HFFc6 (cell line): ENCODE measurements at places on chromosomes 2 and 18.

GRCh38 chr2:36371070-36371874 lies 15.7 kb downstream of the CRIM1 start:
- DNase-seq: peak; percentile 34

DNA sequence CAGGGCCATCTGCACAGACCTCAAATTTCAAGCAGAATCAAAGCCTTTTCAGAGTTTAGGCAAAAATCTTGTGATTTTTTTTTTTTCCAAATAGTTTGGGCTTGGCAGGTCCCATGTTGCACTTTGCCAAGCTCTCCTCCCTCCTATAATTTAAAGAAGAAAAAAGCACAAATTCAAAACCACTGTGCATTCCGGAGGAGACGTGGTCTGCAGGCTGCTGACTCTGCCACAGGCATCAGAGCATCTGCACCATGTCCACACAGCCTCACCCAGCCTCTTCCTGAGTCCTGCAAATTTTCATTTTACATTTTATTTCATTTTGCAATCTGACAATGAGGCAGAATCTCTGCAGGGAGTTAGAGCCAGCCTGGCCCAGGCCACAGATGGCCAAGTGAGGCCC lies 15.7 kb upstream of the GPC1 start:
- DNase-seq: no peak

GRCh38 chr2:127646487-127647241 lies 711 bp downstream of the GPR17 start:
- no peak for DNase-seq

DNA sequence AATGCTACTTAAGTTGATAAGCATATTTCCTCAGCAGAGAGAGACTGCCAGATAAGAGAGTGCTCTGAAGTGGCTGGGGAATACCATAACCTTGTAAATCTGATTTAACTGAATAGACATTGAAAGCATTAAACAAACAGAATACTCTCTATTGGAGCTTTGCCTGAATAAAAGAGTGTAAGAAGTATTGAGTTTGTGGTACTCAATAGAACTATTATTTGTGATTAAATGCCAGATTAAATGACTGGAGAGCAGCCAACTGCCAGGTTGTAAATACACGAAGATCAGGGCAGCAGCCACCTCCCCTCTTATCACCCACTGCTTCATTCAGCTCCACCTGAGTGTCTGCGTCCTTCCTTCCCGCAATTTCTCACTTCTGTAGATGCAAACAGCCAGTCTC lies 373.6 kb downstream of the DCDC2C start:
- DNase-seq: no peak

DNA sequence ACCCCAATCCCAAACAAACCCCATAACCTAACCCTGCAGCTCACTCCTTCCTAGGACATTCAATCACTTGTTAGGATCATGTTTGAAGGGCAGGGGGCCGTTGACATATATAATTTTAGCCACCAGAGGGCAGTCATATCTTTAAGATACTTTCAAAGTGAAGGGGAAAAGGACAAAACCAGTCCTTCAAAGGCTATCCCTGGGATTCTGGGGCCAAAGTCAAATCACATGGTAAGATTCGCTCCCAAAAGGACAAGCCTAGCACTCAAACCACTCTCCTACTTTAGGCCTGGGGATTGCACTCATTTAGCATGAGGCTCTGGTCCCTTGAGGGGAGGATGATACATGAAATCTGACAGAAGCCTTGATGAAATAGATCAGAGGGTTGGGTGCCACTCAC lies 44.6 kb downstream of the HAUS1 start:
- DNase-seq: peak; percentile 58

- DNase-seq: no peak
Measured at GRCh38 chr2:99420031-99420430, 69.8 kb downstream of the REV1 start.

- no peak for DNase-seq
Measured at GRCh38 chr2:8620611-8621382, 61.1 kb upstream of the ID2 start.

GRCh38 chr2:109005686-109006204 lies 16.7 kb upstream of the EDAR start:
- no peak for DNase-seq

- no peak for DNase-seq
Measured at GRCh38 chr2:207682557-207682956, 28.9 kb upstream of the CCNYL1 start.

GRCh38 chr18:3262234-3263131 lies 550 bp downstream of the MYL12B start:
- DNase-seq: no peak

DNA sequence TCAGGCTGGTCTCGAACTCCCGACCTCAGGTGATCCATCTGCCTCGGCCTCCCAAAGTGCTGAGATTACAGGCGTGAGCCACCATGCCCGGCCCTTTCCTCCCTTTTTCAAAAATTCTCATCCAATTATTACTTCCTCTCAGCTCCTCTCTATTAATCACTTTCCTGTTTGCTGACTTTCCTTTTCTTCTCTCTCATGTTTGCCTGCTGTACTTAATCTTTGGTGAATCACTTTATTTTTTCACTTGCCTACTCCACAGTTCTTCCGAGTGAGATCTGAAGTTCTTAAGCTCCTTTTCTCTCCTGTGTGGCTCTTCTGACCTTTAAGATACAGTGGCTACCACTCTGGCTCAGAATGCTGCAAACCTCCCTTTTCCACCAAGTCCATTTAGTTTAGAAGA lies 126.3 kb upstream of the SERTAD2 start:
- peak; percentile 32 for DNase-seq

DNA sequence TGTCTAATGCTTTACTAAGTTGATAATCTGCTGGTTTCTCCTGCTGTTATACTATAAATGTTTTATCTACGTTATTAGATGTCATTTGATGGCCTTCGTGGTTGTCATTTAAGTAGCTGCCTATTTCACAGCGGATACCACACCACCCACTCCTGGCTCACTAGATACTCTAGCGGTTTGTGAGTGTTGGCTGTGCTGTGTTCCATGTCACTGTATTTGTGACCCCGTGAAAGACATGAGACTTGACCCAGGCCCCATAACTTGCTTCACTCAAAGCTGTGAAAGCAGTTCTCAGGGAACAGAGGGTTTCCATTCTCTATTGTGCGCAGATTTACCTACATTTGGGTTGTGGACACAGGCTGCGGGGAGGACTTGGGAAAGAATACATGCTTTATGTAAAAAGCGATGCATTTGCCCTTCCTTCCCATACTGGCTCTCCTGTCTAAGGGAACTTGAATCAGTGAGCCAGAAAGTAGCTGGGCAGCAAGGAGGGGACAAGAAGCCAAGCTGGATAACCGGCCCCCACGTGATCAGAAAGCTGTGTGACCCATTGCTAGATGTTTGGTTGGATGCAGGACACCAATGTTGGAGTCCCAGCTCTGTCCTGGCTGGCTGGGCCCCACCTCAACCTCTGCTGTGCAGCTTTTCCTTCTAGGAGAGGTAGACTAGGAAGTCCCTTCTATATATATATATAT lies 52.2 kb downstream of the PLB1 start:
- no peak for DNase-seq

DNA sequence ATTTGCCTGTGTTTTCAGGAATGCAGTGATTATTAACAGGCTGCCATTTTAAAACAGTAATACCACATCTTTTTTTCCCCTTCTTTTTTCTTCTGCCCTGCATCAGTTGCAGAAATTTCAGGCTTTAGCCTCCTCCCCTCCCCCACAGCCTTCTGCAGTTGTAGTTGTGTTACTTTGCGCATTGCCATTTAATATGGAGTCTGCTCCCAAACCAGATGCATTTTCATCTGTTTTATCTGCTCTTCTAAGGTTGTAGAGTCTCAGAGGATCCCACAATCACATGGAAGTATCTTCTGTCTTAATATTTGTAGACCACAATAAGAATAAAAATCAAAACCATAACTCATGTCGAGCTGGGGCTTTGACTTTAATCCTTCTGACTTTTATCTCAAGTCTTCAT lies 3.8 kb downstream of the ASXL3 start:
- no peak for DNase-seq

DNA sequence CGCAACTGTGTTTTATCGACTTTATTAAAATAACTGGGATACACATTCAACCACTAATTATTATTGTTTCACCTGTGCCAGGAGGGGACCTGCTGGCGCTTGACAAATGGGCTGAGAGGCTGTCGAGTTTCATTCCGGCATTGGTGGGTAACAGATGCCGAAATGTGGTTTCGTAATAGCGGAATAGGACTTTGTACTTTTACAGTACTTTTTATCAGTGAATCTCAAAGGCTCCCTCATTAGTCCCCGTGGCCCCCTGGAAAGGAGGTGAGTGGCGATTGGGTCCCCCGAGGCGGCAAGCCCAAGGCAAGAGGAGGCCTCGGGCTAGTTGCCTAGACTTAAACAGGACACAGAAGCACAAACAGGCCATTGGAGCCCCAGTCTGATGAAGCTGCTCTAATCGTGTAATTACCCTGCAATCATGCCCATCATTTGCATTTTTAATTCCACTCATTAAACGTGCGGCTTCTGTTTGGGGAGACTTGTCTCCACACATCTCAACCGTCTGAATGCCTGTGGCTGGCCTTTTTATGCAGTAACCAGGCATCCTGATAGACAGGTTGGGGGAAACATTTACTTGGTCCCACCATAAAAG lies 193.2 kb downstream of the INO80D start:
- DNase-seq: no peak

GRCh38 chr2:107927034-107927534 lies 59.2 kb upstream of the SLC5A7 start:
- DNase-seq: no peak

DNA sequence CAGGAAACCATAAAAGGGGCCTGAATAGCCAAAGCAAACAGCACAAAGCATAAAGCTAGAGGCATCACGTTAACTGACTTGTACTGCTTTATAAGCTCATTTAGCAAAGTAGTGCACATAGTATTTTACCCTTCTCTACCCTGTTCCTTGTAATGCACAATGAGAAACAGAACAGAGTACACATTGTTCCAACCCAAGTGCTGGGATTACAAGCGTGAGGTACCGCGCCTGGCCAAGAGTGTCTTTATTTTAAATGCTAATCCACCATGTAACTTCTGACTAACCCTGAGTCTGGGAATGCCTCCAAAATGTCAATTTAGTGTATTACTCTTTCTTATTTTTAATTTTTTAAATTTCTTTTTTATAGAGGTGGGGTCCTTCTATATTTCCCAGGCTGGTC lies 46.4 kb upstream of the STON1 start:
- DNase-seq: no peak

- DNase-seq: peak; percentile 62
Measured at GRCh38 chr2:111227716-111228141, 107.0 kb downstream of the BCL2L11 start.

- no peak for DNase-seq
Measured at GRCh38 chr2:9113916-9114315, 92.7 kb upstream of the ASAP2 start.

DNA sequence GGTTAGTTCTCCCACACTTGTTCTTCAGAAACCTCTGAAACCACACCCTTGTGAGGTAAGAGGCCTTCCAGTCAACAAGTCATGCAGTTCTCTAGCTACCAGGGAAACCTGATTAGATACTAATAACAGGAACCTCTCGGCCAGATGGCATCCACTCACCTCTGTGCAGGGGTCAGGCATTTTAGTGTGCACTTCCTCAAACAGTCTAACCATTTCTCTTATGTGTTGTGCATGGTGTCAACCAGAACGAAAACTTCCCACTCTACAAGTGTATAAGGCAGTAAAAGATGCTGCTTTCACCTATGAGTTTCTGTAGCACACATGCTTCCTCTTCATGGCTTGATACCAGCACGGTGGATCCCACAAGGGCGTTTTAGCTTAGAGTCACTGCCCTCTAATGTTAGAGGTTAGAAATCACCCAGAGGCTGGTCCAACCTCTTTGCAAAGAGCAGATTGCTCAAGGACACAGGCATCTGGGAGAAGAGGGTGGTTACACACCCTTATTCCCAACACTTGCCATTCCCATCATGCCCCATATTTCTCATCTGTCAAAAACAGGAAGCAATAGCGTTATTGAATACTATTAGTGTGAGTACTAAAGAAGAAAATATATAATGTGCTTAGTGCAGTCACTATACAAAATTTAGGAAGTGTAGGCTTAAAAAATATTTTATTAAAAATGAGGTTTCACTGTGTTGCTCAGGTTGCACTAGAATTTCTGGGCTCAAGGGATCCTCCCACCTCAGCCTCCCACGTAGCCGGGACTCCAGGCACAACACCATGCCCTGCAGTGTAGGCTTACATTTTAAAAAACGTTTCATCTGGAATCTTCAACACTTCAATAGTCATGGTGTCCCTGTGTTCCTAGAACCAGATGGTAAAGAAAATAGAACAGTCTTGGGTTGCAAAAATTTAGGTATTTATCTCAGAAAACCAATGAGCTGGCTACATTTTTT lies 34.5 kb upstream of the RAB31 start:
- peak; percentile 66 for DNase-seq

GRCh38 chr2:149313512-149313972 lies 16.8 kb upstream of the LYPD6 start:
- peak; percentile 40 for DNase-seq

DNA sequence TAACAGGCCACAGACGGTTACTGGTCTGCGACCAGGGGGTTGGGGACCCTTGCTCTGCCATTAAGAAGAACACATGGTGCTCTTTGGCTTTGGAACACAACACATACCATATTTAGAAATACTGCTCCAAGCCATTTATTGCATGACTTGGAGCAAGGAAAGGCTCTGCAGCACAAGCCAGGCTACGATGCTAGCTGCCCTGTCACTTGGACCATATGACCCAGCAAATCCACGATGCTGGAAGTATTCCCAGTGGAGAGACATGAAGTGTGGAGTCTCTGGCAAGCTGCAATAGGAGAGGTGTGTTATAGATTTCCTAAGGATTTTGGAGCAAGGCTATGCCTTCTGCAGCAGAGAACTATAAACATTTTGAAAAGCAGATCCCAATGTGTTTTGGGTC lies 171.2 kb downstream of the HAUS1 start:
- no peak for DNase-seq

DNA sequence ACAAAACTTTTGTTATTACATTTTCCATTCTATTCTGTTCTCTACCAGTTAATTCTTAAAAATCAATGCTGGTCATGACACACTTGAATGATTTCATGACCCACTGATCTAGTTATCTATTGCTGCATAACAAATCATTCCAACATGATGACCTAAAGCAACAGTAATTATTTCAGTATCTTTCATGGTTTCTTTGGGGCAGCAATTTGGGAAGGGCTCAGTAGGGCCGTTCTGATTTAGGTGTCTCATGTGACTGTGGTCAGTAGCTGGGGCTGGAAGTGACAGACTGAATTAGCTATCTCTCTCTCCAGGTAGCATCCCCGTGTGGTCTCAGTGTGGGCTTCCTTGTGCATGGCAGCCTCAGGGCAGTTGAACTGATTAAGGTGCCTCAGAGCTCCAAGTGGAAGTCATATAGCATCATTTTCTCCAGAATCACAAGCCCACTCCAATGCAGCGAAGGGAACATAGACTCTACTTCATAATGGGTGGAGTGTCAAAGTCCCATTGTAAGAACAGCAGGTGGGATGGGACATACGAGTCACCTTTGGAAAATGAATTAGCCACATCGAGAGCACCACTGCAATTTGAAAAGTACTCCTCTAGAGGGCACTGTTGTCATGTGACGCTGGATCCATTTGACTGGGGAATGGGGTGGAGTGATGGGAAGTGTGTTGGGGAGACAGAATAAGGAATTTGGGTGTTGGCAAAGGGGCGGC lies 39.1 kb upstream of the FAM136A start:
- peak; percentile 46 for DNase-seq

GRCh38 chr2:29799628-29800027 lies 121.8 kb downstream of the ALK start:
- DNase-seq: no peak
